CD4-positive, alpha-beta T cell (primary cell): ENCODE measurements at places on chromosomes 5 and 9.

DNA sequence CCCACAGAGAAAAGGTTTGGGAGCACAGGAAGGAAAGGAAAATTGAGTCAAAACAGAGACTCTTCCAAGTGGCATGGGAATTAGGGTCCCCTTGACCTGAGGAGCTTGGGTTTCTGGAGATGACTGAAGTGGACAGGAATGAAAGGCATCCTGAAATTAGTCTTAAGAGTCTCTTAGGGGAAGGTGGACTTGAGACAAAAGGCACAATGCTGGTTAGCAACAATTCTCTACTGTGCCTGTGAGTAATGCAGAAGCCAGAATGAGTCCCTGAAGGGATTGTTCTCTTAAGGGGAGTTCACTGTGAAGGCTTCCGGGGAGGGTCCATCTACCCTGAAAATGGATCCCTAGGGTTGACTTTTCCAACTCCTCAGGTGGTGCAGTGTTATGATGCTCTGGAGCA is 58.4 kb upstream of the FOXE1 start:
- DNase-seq: no peak

- no peak for DNase-seq
These were observed 33.6 kb downstream of the SUB1 start for GRCh38 chr5:32618962-32619361.

- no peak for DNase-seq
These were observed 8.8 kb upstream of the PLIN2 start for GRCh38 chr9:19136129-19136528.

- peak; percentile 26 for DNase-seq
These were observed 622 bp upstream of the RGS14 start for GRCh38 chr5:177357146-177357458.

- no peak for DNase-seq
These were observed 31.5 kb upstream of the TMED7 start for GRCh38 chr5:115657125-115657880.

- no peak for DNase-seq
These were observed 47.1 kb downstream of the FOXI1 start for GRCh38 chr5:170152767-170153166.

DNA sequence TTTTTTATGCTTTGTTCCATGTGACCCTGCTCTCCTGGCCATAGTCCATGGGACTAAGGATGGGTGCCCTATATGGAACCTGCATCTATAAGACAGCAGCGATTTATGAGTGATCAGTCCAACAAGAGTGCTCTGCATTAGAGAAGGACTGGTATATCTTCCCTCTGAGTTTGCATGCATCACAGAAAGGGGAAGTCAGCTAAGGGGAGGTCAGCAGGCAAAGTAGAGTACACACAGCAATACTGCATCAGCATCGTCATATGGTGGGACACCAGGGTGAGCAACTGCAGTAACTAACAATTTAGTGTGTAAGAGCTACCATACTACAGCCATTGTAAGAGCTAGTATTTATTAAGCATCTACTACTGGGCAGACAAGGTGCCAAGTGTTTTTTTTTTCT is 311.3 kb downstream of the NDUFS4 start:
- no peak for DNase-seq
